ENCODE measurements at places on chromosomes 5 and 9.

DNA sequence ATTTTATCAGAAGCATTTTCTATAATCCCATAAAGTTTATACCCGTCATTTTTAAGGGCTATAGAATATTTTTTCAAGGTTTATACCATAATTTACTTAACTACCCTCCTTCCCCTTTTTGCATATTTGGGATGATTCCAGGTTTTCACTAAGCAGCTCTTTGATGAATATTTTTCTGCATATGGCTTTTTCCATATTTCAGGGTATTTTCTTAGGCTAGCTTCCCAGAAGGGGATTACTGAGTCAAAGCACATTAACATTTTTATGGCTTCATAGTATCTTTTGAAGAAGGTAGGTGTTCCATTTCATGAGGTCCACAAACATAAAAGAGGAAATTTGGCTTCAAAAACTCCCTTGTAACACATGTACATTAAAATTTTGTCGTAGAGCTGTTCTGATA, 14.6 kb upstream of the COL15A1 start:
- no peak for DNase-seq

GRCh38 chr9:72276429-72276828, 88.6 kb downstream of the ZFAND5 start:
- DNase-seq: no peak

- DNase-seq: no peak
These were observed 79.4 kb downstream of the ESM1 start for GRCh38 chr5:54905942-54906537.

- DNase-seq: no peak
These were observed 13.3 kb downstream of the SLC25A46 start for GRCh38 chr5:110751902-110752762.

DNA sequence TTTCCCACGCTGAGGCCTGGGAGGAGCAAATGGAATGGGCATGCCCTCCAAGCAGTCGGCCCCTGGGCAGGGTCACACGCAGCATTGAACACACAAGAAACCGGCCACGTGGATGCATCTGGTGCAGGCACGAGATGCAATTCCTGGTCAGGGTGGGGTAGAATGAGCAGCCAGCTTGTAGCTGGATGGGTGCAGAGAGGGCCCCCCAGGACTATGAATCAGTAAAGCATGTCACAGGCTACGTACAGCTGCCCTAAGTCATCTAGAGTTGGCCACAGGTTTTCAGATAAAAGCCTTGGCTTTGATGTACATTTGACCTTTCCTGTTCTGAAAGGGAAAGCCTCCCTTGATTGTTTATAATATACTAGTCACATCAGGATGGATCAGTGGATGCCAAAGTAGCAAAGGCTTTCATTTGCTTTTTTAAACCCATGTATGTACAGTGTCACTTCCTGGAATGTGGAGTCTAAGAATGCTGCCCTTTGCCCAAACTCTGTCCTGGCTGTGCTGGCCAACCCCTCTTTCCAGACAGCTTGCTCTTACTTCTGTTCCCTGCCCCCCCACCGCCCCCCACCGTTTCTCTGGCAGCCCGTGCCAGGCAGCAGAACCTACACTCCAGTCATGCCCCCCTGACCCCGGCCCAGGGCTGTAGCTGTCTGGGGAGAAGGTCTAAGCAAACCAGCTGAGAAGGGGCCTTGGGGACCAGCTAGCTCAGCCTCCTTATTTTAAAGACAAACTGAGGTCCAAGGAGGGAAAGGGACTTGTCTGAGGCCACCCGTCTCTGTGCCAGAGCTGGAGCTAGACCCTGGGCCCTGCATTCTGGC, 169.2 kb downstream of the HSPA4 start:
- peak; percentile 64 for DNase-seq

- no peak for DNase-seq
These were observed 1126.4 kb upstream of the SEMA6A start for GRCh38 chr5:117701062-117701461.

- no peak for DNase-seq
These were observed 10.4 kb downstream of the PLPP7 start for GRCh38 chr9:131299961-131300347.

DNA sequence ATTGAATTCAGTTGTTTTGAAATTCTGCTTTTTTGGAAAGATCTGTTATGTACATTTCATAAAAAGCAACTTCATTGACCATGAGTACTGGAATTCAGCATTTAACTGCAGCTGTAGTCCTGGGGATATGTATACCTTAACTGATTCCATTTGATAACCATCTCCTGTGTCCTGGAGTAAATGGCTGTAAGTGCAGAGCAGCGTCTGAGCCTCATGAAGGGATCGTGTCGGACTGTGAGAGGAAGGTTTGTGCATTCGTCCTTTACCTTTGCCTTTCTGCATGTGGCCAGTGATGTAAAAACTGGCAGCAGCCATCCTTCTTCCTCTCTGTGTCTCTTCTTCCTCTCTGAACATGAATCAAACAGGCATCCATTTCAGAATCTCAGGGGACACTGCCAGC, 287.2 kb downstream of the FANCC start:
- DNase-seq: no peak

- no peak for DNase-seq
These were observed 155.4 kb downstream of the CEMIP2 start for GRCh38 chr9:71612889-71613288.

DNA sequence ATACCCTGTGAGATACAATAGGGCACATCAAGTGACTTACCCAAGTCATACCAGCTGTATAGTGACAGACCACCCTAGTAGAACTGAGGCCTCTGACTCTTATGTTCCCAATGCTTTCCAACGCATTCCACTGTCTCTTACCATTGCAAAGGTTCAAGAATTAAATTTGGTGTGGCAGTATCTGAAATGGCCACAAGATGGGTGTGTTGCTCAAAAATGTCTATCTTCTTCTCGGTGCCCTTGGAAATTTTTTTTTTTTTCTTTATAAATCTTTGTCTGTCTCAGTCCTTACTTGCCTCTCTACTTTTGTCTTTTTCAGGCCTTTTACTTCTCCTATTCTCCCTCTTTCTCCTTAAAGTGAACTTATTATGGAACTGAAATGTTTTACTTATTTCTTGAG, 48.4 kb downstream of the GPR21 start:
- no peak for DNase-seq

DNA sequence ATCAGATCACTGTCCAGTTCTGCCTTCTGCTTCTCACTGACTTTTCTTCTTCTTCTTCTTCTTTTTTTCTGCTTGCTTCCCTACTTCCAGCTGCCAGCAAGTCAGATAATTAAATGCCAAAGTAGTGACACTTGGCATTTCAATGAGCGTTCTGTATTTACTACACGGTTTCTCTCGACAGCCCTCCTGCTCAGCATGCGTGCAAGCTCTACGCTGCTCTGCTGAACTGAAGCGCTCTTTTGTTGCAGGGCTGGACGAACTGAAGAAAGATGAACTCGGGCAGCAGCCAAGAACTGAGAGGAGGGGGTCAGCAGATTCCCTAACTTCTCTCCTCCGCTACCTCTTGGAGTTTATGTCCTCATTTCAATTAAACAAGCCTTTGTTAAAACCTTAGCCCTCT, 319.1 kb downstream of the GLIS3 start:
- DNase-seq: no peak

GRCh38 chr9:115627511-115627910, 509.6 kb upstream of the TNC start:
- no peak for DNase-seq

GRCh38 chr9:134283111-134283515, 43.1 kb upstream of the RXRA start:
- peak; percentile 81 for DNase-seq

DNA sequence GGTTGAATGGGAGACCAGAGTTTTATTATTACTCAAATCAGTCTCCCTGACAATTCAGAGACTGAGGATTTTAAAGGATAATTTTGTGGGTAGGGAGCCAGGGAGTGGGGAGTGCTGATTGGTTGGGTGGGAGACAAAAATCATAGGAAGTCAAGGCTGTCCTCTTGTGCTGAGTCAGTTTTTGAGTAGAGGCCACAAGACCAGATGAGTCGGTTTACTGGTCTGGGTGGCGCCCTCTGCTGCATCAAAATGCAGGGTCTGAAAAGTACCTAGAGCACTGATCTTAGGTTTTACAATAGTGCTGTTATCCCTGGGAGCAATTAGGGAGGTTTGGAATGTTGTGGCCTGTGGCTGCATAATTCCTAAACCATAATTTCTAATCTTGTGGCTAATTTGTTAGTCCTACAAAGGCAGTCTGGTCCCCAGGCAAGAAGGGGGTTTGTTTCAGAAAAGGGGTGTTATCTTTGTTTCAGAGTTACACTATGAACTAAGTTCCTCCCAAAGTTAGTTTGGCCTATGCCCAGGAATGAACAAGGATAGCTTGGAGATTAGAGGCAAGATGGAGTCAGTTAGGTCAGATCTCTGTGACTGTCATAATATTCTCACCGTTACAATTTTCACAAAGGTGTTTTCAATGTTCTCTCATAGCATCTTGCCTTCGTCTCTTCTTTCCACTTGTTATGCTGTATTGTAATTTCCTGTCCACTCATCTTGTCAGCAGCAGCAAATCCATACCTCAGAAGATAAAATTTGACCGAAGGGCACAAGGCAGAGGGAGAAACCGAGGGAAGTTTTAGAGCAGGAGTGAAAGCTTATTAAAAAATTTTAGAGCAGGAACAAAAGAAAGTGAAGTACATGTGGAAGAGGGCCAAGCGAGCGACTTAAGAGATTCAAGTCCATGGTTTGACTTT, 59.2 kb upstream of the CLINT1 start:
- no peak for DNase-seq

GRCh38 chr9:102768002-102768401, 227.1 kb upstream of the CYLC2 start:
- DNase-seq: no peak

DNA sequence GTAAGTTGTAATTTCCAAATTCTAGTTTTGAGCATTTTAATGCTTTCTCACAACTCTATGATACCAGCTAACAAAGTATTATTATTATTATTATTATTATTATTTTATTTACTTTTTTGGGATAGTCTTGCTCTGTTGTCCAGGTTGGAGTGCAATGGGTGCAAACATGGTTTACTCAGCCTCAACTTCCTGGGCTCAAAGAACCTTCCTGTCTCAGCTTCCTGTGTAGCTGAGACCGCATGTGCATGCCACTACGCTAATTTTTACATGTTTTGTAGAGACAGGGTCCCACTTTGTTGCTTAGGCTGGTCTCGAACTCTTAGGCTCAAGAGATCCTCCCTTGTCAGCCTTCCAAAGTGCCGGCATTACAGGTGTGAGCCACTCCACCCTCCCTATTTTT, 27.0 kb downstream of the LRRC70 start:
- DNase-seq: no peak

DNA sequence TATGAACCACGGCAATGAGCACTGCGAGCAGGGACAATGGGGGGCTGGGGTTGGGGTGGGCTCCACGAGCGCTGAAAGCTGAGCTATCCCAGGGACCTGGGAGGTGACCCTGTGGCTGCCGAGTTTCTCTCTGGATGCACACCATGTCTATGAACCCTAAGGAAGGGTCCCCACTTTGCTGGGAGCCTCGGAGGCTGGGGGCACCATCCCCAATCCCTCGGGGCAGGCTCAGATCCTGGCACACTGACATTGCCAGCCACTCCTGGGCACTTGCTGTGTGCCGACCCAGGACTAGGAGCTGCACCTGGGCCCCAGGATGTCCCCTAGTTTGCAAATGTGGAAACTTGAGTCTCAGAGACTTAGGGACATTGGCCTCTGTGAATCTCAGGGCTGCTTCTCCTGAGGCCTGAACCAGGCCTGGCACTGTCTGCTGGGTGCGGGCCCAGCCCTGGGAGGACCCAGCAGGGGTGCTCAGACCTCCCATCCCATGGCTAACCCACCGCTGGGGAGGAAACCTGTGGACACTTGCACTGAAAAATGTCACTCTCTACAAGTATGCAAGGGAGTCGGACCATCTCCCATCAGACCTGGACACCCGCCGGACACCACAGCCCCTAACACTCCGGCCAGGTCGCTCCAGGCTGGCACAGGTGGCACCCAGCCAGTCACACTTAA, 13.0 kb upstream of the CAMSAP1 start:
- DNase-seq: no peak

- no peak for DNase-seq
These were observed 28.5 kb downstream of the MVB12B start for GRCh38 chr9:126354887-126355770.

DNA sequence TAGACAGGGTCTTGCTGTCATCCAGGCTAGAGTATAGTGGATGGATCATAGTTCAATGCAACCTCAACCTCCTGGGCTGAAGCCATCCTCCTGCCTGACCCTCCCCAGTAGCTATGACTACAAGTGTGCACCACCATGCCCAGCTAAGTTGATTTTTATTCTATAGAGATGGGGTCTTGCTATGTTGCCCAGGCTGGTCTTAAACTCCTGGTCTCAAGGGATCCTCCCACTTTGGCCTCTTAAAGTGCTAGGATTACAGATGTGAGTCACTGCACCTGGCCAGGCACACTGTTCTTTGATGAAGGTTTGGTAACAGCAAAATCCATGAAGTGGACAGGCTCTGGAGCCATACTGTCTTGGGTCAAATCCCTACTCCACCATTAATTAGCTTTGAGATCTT, 6.5 kb upstream of the GFRA3 start:
- no peak for DNase-seq

DNA sequence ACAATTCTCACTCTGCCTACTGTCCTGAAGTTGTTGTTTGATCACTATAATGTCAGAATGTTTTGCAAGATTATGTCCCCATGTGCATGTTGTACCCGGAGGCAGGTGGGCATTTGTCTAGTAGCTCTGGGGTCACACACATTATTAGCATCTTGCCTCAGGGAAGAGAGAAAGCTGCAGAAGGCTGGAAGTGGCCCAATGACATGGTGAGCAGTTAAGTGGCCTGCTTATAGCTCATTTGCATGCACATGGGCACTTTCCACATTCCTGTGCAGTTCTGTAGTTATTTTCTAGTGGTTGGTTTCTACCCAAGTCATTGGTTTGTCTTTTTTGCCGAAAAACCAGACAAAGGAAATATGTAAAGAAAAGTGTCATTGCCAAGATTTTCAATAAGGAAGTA, 80.9 kb downstream of the MAP1B start:
- no peak for DNase-seq

DNA sequence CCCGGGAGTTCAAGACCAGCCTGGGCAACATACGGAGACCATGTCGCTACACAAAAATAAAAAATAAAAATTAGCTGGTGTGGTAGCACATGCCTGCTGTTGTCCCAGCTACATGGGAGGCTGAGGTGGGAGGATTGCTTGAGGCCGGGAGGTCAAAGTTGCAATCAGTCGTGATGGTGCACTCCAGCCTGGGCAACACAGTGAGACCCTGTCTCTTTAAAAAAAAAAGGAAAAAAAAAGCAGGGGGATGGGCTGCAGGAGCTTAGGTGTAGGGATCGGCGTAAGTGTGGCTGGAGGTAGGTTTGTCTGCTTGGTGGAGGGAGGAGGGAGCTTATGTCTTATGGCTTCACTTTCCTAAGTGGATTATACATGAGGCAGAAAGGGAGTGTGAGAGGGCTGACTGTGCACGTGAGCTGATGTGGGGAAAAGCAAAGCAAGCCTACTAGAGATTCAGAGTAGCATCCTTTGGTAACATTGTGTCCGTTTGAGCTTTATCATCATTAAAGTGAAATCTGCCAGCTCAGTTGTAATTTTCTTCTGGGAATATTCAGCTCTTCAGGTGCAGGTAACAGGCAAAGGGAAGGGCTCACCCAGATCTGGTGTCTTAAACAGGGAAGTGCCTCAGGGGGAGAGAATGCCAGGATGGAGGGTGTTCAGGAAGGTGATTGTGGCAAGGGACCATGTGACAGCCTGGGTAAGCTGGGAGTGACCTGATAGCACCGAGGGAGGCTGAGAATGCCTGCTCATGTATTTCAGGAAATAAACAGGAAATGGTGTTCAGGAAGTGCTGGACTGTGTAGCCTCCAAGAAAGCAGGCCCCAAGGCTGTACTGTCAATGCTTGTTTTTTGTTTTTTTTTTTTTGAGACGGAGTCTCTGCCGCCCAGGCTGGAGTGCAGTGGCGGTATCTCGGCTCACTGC, 17.6 kb upstream of the SETX start:
- DNase-seq: no peak

- DNase-seq: no peak
These were observed 496 bp downstream of the MAPK9 start for GRCh38 chr5:180291234-180291940.
